ENCODE measurements at places on chromosomes 6 and 20.

- DNase-seq: no peak
These were observed 947.4 kb upstream of the CITED2 start for GRCh38 chr6:140321891-140322290.

- no peak for DNase-seq
These were observed 504.5 kb downstream of the CD83 start for GRCh38 chr6:14622085-14622484.

DNA sequence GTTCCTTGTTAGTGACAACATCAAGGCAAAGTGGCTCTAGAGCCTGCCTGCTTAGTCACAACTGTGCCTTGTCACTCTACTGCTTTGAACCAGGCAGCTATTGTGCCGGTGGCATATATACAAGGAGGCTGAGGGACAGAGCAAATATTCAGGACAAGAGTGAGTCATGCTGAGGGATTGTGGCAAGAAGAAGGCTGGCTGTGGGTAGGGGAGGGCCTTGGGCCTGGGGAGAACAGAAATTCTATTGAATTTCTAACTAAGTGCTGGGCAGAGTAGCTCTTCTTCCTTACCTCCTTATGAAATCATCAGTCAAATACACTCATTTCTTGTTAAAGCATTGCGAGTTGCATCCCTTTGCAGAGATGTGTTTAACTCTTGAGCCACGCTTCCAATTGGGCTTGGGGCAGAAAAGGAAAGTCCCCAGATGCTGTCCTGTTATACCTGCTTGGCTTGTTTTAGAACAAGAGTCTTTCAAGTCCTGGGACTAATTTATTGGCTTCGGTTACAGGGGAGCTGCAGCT lies 59.7 kb downstream of the PFDN4 start:
- peak; percentile 38 for DNase-seq

DNA sequence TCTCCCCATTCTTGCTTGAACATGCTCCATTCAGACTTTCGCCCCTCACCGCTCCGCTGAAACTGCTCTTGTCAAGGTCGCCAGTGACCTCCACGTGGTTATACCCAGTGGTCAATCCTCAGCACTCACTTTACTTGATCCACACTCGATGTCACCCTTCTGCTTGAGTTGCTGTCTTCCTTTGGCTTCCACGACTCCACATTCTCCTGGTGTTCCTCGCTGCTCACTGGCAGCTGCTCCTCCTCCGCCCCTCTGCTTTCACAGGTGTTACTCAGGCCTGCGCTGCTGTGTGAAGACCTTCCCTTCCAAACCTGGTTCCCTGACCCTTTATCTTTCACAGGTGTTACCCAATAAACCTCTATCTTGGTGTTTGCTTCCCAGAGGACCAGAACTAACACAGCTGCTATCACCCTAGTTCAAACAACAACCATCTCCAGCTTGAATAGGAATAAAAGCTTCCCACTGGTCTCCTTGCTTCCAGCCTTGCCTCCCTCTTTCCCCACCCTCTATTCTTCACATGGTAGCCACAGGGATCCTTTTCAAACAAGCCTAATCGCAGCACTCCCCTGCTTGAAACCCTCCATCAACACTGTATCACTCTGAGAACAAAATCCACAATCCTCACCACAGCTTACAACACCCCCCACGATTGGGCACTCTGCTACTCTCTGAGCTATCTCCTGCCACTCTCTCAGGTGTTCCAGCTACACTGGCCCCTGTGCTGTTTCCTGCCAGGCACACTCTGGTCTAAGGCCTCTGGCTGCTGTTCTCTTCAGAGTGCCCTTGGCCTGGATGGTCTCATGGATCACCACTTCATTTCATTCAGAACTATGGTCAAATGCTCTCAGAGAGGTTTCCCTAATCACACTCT lies 10.7 kb downstream of the PPIL1 start:
- DNase-seq: no peak

DNA sequence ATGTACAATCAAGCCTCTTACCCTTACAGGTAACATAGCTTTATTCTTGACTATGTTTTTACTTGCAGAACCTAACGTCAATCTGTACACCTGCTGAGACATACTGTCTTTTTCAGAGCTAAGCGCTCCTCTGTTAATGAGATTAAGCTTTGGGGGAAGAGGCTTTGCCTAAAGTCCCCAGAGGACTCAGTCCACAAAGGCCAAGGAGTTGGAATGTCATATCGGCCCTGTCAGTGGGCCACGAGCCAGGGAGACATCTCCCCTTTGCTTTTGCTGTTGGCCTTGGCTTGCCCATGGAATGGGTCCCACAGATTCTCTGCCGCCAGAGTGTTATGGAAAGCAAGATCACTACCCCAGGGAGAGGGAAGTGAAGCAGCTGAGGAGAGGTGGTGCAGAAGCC lies 64.1 kb upstream of the SOX4 start:
- DNase-seq: no peak

- DNase-seq: peak; percentile 38
These were observed 396.2 kb downstream of the RFPL4B start for GRCh38 chr6:112743323-112743722.

DNA sequence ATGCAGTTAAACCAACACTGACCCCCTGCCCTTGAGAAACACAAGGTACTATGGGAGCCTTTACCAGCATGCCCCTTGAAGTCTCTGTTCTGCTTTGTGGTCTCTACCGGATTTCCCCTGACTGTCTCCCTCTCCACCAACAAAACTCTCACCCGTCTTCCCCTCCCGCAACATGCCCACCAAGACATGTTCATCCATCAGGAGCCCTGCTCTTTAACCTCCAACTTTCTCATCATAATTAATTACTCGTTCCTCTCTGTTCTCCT lies 1.1 kb downstream of the ZNF165 start:
- DNase-seq: no peak

- DNase-seq: no peak
These were observed 94.4 kb downstream of the NCR2 start for GRCh38 chr6:41429506-41430504.

DNA sequence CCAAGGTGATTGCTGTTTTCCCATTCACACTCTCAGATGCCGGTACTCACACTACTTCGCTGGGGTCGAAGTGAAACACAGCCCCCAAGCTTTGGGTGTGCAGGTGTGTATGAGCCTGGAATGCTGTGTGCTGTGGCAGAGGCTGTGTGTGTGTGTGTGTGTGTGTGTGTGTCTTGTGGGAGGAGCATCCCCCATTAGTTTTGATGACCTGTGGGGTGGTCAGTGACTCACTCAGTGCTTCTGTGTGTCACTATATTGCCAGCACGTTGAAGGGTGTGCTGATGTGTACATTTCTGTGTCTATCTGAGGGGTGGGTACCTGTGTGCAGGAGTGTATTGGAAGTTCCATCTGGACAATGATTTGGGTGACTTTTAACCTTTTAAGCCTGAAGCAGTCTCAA lies 5.0 kb upstream of the SLC12A5 start:
- no peak for DNase-seq

DNA sequence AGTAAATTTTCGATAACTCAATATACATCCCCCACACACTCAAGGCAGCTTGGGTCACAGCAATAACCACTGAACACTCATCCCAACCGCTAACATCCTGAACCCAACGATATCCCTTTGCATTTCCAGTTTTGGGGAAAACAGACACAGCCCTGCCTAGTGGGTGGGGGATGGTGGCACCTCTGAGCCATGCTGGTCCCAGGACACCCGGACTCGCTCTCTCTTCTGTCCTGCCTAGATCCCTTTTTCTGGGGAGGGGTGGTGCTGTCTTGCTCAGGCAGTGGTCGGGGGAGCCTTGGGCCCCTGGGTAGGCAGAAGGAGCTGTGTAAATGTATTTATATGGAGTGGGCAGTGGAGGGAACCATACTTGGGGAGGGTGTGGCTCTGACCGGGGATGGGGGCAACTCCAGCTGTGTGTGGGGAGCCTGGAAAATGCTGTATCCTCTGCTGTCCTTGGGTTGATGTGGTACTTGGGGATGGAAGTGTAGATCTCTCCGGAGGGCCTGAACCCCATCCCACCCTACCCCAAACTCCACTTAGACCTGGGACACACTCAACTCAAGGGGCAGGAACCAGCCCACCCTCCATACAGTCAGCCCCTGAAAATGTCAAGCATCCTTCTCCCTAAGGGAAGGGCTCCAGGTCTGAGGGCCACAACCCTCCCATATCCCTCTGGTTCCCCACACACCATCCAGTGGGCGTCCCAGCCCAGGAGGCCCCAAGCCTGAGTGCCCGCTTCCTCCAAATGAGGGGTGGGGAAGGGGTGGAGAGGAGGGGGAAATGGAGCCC lies 23.7 kb upstream of the SLC22A7 start:
- DNase-seq: no peak

DNA sequence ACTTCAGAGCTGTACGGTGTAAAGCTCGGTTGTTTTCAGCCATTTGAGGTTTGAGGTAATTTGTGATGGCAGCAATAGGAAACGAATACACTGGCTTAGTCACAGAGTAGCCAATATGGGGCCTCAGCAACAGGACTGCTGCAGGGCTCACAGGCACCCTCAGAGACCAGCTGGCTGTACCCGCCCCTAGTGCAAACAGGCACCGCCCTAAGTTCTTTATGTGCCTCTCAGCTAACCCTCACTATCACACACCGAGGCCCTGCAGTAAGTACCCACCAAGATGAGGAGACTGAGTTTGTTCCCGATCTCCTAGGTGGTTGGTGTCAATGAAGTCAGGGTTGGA lies 11.2 kb upstream of the SERPINB9 start:
- no peak for DNase-seq

- no peak for DNase-seq
These were observed 466.9 kb downstream of the CD83 start for GRCh38 chr6:14584450-14584849.

- DNase-seq: no peak
These were observed 23.8 kb downstream of the OR2J3 start for GRCh38 chr6:29131691-29132090.

- DNase-seq: no peak
These were observed 14.1 kb downstream of the LRRN4 start for GRCh38 chr20:6039766-6040165.

GRCh38 chr20:4454111-4454510 lies 267.6 kb upstream of the PRND start:
- DNase-seq: no peak

DNA sequence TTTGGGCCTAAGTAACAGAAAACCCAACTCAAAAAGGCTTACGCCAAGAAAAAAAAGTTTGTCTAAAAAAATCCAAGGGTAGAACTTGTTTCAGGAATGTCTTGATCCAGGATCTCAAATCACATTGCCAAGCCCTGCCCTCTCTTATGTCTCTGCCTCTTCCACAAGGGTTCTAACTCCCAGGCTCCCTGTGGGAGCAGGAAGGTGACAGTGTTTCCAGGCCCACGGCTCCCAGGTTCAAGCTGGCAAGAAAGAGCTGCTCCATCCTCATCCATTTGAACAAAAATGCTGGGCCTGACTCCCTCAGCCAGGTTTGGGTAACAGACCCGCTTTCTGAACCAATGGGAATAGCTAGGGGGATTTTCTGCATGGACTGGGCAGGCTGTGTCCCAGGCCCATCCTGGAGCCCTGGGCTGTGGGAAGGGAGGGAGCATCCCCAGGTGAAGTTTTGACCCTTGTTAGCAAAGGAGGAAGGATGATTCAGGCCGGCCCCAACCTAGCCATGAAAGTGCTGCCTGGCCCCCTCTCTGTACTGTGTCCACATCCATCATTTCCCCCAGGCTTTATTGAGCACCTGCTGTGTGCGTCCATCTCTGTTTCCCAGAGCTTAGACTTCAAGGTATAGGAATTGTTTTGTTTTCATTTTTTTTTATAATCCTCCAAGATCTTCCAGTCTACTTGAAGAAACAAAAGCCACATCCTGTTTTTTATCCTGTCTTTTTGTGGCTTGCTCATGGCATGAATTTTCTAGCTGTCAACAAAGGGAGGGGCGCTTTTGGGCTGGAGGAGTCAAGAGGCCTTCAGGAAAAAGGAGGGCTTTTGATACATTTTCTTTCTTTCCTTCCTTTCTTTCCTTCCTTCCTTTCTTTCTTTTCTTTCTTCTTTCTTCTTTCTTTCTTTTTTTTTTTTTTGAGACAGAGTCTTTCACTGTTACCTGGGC lies 159.8 kb downstream of the TFAP2C start:
- no peak for DNase-seq

DNA sequence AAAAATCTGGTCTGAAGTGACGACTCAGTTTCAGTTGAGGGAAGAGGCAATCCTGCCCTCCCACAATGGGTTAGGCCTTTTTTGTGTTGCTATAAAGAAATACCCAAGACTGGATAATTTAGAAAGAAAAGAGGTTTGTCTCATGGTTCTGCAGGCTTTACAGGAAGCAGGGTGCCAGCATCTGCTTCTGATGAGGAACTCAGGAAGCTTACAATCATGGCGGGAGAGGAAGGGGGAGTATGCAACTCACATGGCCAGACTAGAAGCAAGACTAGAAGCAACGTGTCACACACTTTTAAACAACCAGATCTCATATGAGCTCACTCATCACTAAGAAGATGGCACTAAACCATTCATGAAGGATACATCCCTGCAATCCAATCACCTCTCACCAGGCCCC lies 529.3 kb downstream of the KIF16B start:
- DNase-seq: no peak

DNA sequence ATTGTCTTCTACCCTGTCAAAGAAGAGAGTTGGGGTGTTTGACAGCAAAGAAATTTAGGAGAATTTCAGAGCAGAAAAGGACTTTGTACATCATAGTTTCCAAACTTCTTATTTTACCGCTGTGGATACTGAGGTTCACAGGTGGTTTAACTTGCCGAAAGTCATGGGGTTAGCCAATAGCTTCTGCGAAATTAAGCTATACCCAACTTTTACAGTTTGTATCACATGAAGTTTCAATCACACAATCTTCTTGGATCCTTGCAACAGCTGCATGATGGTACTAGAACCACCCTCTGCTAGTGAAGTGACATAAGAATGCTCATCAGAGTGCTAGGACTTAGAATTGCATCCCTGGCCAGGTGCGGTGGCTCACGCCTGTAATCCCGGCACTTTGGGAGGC lies 345.5 kb downstream of the CD83 start:
- DNase-seq: no peak

DNA sequence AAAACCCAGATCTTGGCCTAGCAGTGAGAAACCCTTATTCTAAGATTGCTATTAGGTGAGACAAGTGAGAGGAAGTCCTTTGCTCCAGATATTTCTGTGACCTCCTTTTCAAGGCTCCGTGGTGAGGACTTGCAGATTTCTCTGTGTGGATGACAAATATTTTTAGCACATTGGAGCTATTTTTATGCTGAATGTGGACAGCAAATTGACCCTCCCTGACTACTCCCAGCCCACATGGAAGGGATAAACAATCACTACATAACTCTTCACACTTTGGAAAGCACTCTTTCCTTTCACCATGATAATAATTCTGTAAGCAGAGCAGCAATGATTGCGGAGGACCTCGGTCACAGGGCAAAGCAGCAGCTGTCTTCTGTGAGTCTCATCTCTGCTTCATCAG lies 88.0 kb upstream of the ADGRF1 start:
- DNase-seq: no peak

GRCh38 chr6:115618256-115618655 lies 442.4 kb downstream of the FRK start:
- DNase-seq: peak; percentile 90

DNA sequence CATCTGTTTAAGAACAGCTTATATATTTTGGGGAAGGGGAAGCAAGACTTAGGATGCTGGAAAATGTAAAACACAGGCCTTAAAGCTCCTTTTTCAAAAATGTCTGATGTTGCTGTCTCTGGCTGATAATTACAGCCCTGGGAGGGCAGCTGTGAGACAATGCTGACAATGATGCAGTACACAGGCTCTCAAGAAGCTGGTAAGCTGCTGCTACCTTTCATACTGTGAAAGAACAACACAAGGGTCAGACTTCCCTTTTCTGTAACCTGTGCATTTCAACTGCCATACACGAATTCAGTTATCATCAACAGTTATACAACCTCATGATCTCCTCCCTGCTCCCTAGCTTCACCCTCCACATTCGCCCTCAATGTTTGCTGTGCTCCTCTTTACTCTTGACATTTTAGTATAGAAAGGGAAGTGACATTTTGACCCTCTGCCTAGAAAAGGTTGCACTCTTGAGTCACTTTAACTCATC lies 25.2 kb downstream of the MAP7 start:
- DNase-seq: no peak
